Stimulated activated CD8-positive, alpha-beta memory T cell treated with anti-CD3 and anti-CD28 coated beads, Interleukin-7, amount 100 ng/mL, for 1 hour (primary cell): ENCODE measurements at places on chromosomes 2 and 18.

DNA sequence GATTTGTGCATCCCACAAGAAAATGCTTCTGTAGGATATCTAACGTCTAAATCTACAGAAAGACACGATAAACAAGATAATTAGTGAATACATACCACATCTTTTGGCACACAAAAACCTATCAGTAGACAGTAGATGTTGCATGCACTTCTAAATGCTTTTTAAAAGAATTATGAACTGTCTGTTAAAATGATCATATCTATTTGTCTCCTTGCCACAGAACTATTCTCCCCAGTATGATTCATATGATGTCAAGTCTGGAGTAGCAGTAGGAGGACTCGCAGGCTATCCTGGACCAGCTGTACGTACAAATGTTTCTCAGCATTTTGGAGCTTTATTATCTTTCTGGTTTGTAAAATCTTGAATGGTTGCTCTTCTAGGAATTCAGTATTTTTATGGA lies 12.7 kb downstream of the COL3A1 start:
- DNase-seq: no peak

DNA sequence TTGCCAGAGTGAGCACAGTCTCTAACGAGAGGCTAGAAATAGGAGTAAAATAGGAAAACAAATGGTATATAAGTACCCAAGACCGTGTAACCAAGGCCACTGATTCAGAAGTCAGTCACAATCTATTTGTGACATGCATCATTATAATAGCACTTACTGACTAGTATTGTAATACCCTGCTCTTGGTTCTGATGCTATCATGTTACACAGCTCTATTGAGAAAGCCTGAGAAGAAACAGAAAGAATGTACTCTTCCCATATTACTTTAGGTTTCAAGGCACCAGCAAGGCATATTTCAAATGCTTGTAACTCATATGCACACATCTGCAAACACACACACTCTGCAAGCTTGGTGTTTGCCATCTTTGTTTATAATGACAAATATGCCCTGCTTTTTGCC lies 746.4 kb downstream of the SLC4A3 start:
- no peak for DNase-seq

DNA sequence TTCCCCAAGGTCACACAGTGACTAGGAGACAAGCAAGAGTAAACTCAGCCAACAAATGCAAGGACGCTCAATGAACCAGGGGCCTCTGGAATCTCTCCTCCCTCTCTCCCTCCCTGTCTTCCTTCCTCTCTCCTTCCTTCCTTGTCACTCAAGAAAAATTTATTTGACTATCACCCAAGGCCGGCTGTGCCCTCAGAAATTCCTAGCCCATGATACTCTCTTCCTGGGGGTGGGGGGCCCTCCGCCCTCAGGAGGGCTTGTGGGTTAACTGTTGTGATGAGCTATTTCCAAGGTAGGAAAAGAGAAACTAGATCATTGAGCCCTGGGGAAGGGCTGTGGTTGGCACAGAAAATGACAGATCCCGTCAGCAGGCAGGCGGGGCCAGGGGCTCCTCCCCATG lies 21.7 kb downstream of the INHBB start:
- DNase-seq: no peak

DNA sequence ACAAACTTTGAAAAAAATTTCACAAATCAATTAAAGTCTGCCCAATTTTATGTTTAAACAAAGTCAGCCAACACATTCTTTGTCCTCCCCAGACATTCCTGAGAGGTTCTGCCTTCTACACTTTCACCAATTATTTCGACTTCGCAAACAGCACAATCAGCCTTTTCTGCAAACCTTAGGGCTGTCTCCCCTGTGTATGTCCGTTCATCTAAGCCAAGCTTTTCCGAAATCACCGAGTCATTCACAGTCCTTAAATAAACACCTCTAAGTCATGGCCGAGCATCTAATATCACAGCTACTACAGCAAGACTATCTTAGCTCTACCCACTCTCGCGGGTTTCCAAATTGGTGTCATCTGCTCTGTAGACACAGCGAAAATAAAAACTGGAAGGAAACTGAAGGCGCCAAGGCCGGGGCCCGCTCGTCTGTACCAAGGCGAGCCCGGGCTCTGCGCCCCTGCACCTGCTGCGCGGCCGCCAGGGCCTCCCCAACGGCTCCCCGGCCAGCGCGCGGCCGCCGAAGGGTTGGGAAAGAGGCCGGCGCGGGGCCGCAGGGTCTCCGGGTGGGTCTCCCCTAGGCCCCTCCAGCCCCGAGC lies 730 bp downstream of the ODC1 start:
- no peak for DNase-seq

DNA sequence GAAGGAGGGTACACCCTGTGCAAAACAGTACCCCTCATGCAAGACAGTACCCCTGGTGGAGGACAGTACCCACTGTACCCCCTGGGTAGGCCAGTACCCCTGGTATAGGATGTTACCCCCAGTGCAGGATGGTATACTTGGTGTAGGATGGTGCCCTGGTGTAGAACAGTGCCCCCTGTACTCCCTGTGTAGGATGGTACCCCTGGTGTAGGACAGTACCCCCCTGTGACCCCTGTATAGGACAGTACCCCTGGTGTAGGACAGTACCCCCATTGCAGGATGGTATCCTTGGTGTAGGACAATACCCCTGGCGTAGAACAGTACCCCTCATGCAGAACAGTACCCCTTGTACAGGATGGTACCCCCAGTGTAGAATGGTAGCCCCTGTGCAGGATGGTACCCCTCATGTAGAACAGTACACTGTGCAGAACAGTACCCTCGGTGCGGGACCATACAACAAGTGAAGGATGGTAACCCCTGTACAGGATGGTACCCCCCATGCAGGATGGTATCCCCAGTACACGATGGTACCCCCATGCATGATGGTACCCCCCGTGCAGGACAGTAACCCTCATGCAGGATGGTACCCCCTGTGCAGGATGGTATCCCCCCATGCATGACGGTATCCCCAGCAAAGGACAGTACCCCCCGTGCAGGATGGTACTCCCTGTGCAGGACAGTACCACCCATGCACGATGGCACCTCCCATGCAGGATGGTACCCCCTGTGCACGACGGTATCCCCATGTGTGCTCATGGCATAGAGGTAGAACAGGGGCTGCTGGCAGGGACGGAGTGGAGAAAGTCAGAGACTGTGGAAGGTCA lies 248.0 kb downstream of the DCDC2C start:
- no peak for DNase-seq

DNA sequence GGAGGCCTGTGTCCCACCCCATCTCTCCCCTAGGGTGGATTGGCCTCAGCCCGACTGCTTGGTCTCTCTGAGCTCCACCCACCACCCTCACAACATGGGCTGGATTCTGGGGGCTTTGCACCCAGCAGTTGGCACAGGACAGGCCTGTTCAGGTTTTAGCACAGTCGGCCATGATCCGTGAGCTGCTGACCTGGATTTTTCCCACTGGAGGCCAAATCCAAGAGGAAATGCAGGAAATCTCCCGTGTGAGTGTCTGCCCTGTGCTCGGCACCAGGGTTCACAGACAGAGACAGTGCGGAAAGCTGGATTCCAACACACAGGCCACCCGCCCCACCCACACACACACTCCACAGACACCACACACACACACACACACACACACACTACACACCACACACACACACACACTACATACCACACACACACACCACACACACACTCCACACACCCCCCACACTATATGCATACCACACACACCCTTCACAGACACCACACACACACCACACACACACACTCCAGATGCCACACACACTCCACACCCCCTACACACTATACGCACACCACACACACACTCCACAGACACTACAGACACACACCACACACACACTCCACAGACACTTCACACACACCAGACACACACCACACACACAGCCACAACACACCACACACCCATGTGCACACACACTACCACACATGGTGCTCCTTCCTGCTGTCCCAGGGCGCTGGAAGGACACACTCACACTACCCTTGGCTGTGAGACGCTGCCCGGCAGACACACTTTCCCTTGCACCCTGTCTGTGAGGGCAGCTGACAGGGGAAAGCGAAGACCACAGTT lies 14.1 kb downstream of the MBP start:
- DNase-seq: no peak

- no peak for DNase-seq
Observed at GRCh38 chr2:9654452-9655100, 23.8 kb upstream of the YWHAQ start.

DNA sequence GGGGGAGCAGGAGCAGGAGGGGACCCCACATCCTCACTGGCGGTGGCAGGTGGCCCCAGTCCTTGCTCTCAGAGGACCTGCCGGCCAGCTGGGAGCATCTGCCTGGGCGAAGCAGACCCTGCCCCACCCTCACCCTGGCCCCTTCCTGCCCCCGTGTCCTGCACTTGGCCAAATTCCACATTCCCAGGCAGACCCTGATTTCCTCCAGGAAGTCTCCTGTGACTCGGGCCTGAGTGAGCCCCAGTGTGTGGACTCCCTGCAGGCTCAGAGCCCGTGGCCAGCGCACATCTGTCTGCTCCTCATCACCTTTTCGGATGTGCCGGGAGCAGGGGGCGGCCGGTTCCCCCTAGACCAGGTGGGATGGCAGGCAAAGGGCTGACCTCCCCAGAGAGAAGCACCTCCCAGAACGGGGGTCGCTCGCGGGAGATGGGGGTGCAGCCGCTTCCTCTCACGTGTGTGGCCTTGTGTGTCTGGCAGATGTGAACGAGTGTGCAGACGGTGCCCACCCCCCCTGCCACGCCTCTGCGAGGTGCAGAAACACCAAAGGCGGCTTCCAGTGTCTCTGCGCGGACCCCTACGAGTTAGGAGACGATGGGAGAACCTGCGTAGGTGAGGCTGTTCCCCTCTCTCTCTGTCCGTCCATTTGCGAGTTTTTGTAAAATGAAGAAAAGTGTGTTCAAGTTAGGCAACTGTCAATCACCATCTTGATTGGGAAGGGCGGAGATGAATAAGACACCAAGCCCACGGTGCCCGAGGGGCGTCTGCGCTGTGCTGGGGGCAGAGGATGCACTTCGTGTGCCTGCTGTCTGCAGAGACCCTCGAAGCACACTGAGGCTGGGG lies 90.4 kb downstream of the TPO start:
- DNase-seq: no peak

GRCh38 chr18:22975508-22975907 lies 42.4 kb downstream of the RBBP8 start:
- DNase-seq: no peak

DNA sequence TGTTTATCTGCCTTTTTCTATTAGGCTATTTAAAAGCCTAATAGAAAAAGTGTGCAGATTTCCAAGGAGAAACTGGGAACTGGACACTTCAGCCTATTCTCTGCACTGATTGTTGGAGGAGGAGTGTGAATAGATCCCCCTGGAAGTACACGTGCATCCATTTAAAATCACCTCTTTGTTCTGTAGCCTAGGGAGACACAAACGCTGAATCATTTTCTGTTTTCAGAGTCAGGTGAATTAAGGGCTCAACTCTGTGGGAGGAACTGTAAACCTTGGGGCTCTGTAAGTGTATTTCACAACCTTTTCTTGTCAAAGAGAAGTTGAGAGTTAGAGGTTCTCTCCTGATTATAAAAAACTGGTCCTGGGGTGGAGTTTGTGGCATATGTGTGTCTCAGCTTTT lies 159.7 kb downstream of the SPAG16 start:
- no peak for DNase-seq
